Spinal cord (tissue), 10 donors: ENCODE measurements at places on chromosomes 16 and 17.

DNA sequence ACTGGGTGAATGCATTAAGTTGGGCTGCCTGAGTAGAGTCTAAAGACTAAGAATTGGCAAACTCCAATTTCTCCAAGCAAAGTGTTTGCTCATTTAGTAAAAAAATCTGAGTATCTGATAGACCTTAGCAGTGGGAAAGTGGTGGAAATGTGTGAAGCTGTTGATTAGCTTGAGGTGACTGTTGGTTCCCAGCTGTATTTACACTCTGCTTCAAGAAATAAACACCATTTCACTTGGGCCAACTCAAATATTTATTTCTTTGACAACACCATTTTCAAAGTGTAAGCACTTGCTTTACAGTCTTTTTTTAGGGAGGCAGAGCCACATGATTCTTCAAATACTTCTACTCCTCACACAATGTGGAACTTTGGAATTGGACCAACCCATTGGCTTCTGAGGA lies 8.7 kb downstream of the KCTD19 start:
- no peak for DNase-seq

DNA sequence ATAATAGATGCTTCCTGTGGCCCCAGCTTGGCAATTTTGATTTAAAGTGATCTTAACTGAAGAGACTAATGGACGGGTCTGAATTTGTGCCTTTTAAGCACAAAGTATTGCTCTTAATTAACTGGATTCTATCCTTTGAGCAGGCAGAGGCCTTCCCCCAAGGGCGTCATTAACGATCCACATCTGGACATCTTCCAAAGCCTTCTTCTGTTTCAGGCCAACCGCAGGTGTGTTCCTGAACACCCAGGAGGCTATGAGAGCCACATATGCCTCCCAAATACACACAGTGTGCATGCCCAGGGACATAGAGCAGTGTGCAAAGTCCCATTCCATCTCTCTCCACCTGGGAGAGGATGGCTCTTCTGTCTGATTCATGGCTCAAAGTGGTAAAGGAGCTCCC lies 42.3 kb downstream of the MAPT start:
- DNase-seq = no peak

DNA sequence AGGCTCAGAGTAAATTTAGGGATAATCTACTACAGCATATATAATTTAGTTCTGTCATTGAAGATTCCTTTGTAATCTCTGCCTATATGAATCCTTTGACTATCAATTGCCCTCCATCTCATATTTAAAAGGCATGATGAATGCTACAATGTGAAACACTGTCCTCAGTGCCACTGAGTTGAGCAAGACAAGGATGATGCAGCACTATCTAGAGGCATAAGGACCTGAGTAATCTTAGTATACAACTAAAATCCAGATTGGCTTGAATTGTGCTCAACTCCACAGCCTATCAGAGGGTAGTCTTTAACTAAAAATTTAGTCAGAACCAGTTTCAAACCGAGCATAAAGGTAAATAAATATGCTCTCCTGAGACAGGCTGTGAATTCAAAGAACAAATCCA lies 11.6 kb upstream of the STRADA start:
- DNase-seq = no peak

GRCh38 chr17:74211912-74212208 lies 1.5 kb upstream of the TTYH2 start:
- DNase-seq = no peak

DNA sequence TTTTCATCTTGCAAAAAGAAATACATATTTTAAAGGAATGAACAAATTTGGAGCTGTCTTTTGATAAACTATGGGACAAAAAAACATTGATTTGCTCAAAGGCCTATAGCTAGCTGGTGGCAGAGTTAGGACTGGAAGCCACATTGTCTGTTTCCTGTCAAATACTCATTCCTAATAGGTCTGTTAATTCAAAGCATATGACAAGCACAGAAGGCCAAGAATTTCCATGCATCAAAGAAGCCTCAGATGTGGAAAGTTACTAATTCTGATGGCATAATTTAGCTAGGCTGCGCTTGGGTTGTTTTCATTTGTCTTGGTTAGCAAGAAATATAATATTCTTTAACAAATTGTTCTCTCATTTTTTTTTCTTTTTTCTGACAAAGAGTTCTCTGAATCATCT lies 98.0 kb downstream of the CDK5R1 start:
- no peak for DNase-seq

DNA sequence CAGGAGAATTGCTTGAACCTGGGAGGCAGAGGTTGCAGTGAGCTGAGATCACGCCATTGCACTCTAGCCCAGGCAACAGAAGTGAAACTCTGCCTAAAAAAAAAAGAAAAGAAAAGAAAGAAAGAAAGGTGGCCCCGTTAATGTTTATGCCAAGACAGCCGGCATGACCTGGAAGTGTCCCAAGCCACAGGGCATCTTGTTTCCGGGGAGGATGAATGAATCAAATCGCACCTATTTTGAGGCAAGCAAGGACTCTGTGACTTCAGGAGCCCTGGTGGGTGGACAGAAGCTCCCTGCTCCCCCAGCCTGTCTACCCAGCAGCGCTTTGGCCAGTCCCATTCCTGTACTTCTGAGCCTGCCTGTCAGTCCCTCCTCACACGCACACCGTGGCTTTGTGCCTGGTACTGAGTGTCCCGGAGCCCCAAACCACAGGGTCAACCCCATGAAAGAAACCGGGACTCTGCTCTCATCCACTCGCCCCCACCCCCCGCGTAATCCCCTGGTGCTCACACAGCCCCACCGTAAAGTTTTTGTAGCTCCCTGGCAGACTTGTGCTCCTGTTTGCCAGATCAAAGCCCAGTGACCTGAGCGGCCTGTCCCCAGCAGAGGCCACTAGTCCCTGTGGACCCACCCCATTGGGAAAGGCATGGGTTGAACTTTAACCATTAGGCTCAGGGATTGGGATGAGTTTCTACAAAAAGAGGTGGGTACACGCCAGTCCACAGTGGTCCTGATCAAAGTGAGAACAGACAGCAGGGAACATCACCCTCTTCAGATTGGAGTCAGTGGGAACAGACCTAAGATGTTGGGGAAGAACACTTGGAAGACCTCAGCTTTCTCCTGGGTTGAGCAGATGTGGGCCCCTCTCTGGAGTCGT lies 19.3 kb downstream of the CD2BP2 start:
- no peak for DNase-seq

DNA sequence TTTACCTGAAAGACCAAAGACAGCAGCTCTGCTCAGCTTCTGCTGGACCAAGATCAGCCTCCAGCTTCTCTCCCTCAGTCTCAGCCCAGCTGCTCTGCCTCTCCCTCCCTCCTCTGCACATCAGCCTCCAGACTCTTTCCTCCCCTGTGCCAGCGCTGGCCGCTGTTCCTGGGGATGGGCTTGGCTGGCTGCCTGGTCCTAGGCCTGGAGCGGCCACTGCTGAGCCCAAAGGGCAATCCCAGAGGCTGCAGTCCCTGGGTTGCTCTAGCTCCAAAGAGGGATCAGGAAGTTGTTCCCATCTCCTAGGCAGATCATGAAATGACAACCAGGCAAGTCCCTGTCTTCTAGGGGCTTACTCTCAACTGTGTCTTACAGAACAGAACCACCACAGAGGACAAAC lies 31.3 kb downstream of the DCUN1D3 start:
- no peak for DNase-seq

DNA sequence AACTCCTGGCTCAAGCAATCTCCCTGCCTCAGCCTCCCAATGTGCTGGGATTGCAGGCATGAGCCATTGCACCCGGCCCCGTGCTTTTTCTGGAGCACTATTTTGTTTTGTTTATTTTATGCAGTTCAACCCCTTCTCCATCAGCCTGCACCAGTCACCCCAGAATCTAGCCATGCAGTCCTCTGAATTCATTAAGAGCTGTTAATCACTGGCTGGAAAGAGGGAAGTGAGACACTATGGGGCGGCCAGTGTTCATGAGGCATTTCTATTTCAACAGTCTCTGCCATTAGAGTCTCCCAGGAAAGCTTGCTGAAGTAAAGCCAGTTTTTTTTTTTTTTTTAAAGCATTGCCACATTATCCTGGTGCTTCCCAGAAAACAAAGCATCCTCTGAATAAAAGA lies 1.7 kb downstream of the VWA3A start:
- no peak for DNase-seq

GRCh38 chr17:1577182-1577581 lies 14.6 kb upstream of the PITPNA start:
- DNase-seq = peak; percentile 73

DNA sequence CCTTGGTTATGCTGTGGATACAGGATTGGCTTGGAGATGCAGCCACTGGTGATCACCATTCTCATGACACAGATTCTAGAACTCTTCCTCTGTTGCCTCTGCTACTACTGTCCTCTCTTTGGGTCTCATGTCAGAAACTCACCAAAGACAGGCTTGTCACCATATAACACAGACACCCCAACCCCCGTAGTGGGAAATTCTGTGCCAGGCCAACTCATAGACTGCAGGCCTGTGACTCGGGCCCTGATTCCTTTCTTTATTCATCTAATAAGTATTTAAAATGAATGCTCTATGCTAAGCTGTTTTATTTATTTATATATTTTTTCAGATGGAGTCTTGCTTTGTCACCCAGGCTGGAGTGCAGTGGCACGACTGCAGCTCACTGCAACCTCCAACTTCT lies 9.5 kb downstream of the CYB5D2 start:
- DNase-seq = no peak

DNA sequence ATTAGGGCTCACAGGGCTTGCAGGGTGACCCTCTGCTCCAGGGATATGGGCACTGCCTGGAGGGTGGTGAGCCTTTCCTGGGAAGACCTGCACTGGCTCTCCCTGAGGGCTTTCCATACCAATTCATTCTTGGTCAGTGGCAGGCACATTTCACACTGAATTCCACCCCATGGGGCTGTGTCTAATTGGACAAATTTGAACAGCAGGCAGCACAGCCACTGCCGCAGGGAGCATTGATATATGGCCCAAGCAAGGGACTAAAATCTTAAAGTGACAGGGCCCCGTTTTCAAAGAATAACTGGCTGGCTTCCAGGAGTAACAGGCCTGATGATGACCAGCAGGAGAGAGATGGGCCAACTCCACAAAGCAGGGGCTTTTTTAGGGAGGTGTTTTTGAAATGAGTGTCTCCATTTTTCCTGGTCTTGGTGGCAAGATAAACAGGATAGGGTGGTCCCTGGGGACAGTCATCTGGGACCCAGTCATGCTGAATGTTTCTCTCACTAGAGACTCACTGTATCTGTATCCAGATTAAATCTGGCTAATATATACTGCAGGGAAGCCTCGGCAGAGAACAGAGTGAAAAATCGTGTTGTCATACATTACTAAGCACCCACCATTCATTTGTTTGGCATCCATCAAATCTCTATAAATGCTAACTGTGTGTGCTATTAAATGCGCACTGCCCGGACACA lies 74.1 kb upstream of the TBX2 start:
- DNase-seq = no peak

GRCh38 chr17:68461589-68461988 lies 4.3 kb upstream of the WIPI1 start:
- no peak for DNase-seq

DNA sequence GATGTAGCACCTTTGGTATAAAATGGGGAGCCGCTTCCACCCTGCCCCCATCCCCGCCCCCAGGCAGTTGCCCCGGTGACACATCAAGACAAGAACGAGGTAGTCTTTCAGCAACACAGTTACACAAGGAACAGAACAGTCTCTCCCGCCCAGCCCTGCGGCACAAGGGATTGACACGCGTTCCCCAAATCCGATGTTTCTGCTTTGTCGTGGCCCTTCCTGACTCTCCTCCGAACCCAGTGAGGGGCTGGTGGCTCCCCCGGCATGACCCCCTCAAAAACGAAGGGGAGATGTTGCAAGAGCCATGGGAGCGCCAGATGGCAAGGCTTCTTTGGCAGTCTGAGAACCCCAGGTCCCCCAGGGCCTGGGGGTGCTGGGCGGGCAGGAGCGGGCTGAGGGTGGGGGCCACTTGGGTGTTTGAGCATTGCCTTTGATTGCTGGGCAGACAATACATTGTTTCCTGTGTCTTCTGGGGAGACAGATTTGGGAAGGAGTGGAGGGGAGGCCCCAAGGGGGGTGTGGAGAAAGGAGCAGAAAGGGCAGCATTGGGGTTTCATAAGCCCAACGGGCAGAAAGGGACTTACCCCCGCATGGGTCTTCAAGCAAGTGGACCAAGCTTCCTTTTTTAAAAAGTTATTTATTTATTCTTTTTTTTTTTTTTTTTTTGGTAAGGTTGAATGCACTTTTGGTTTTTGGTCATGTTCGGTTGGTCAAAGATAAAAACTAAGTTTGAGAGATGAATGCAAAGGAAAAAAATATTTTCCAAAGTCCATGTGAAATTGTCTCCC lies 16.6 kb downstream of the COL1A1 start:
- DNase-seq = no peak

DNA sequence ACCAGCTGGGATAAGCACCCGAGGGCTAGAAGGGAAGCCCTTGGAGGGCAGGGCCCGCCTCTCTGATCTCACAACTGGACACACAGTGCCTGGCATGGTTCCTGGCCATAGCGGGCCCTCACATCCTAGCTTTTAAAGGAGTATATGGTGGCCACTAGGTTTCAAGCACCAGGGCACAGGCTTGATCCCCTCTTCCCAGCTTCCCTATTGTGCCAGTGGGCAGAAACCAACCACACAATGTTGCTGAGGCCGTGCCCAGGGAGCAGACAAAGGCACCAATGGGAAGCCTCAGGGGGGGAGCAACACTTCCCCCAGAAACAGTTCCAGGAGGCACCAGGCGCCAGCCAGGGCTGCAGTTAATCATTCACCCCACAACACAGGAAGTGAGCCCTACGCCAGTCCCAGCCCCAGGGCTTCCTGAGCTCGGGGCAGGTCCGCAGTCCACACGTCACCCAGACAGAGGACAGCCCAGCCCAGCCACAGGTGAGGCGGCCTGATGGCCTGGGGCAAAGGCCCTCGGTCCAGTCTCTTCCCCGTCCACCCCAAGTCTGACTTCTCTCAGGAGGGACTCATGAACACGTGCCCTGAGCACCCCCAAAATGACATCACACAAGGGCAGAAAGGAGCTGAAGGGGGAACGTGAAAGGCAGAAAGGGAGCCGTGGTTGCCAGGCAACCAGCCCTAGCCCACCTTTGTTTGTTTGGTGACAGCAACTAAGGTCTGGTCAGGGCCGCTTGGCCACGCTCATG lies 12.8 kb downstream of the SMIM5 start:
- DNase-seq = no peak

DNA sequence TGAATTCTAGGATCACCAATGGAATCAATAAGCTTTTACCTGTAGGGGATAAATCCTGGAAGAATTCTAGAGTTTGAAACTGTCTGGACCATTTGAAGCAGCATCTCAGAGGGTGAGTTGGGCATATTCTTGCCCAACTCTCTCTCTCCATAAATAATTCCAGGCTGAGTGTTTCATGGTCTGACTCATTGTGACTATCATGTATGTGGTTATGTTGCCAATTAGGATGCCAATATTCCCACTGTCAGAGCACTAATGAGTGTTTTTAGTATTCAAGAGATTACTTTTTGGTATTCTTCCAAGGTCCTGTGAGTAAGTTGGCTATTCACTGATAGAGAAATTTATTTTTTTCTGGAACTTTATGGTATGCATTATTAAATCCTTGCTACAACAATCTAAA lies 456.9 kb downstream of the TOX3 start:
- DNase-seq = no peak
